NCI-H1105 treated with DMSO at 0.1 percent for 48 hours (cell line): ENCODE measurements at places on chromosomes 4 and X.

GRCh38 chr4:94354474-94354896 lies 11.8 kb upstream of the HPGDS start:
- no peak for DNase-seq

GRCh38 chr4:96173756-96174155 lies 333.9 kb downstream of the PDHA2 start:
- DNase-seq, result no peak

DNA sequence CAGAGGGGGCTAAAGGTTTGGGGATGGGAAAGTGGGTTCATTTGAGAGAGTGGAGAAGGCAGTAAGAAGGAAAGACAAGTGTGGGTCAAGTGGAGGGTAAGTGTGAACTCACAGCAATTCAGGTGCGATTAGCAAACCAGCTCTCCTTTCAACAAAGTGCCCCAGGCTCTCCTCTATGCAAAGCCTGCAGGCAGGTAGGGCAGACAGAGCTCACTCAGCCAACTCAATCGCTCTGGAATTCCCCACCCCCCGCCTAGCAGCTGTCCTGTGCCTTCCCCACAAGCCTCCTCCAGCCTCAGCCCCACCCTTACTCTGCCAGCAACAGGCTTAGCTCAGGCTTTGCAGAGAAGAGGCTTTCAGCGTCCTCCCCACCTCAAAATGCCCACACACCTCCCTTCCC lies 14.8 kb upstream of the MAMLD1 start:
- DNase-seq, result no peak

GRCh38 chrX:38326086-38326485 lies 1.2 kb downstream of the RPGR start:
- no peak for DNase-seq

DNA sequence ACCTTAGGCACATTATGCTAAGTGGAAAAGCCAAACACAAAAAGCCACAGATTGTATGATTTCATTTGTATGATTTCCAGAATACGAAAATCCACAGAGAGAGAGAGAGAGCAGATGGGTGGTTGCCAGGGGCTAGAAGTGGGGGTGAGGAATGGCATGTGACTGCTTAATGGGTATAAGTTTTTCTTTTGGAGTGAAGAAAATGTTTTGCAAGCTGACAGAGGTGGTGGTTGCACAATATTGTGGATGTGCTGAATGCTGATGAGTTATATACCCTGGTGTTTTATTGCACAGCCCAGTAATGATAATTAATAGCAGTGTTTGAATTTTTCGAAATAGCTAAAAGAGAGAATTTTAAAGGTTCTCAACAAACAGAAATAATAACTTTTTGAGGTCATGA lies 386.1 kb upstream of the HS3ST1 start:
- no peak for DNase-seq

DNA sequence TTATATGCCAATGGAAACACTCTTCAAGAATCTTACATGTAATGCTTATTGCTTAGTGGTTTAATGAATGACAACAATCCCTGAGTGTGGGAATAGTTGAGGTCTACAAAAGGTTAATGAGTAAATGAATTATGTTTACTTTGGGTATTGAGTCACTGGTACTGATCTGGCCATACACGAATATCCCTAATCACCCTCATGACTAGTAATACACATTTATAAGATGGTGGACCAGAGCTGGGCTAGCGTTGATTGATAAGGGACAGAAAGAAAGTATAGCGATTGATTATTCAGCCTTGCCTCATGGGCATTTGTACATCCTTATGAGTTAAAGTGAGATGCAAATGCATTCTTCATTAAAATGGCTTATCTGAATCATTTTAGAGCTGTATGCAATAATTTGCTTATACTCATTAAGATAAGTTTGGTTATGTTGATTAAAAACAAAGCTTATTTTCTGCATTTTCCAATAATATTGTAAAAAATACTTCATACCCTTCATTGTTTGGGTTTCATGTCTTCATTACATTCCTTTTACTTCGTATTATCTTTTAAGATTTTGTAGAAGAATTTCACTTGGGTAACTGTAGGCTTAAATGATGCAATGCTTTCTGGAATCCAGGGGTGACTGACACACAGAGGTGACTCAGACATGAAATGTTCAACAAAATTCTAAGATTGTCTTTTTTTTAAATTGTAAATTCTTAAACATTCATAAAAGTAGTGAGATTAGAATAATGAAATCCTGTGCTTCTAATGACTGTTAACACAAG lies 47.4 kb downstream of the FGF2 start:
- no peak for DNase-seq

- DNase-seq, result no peak
Measured at GRCh38 chr4:180852738-180853137, 1390.5 kb upstream of the TENM3 start.

- DNase-seq, result no peak
Measured at GRCh38 chr4:140018931-140019618, 134.9 kb downstream of the MAML3 start.

GRCh38 chrX:24235084-24235710 lies 78.7 kb downstream of the SUPT20HL2 start:
- no peak for DNase-seq
